NCI-H1436 treated with DMSO at 0.1 percent for 48 hours (cell line): ENCODE measurements at places on chromosomes 16 and 17.

DNA sequence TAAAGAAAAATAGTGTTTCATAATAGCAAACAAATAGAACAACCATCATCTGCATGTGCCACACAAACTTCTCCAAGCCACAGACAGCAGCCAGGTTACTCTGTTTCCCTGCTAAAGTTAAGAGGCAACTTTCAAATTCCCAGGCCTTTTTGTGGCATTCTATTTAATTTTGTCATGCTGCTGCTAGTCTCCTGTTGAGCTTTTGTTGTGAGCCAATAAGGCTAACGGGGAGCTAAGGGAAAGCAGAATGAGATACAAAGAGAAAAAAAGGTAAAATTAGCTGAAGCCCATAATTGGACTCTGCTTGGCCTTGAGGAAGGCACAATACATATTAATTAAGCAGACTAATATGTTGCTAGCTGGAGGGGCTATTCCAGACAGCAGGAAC is 74.7 kb upstream of the GNAO1 start:
- no peak for DNase-seq

DNA sequence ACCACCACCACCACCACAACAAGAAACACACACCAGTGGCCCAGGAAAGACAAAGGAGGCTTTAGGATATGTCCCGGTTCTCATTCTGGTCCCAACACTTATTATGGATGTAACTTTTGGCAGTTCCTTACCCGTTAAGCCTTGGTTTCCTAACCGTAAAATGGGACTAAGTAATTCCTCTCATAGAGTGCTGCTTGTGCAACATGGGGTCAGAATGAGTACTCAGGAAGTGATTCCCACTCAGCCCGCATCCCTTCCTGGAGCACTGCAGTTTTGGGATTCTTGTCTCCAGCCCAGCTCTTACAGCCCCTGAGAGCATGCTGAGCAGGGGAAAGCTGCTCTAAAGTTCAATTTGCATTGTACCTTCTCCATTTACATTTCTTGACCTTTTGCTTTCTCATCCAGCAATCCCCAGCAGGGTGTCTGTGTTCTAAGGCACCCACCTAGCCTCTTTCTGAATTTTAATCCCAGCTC is 262.6 kb downstream of the PRKCA start:
- no peak for DNase-seq

DNA sequence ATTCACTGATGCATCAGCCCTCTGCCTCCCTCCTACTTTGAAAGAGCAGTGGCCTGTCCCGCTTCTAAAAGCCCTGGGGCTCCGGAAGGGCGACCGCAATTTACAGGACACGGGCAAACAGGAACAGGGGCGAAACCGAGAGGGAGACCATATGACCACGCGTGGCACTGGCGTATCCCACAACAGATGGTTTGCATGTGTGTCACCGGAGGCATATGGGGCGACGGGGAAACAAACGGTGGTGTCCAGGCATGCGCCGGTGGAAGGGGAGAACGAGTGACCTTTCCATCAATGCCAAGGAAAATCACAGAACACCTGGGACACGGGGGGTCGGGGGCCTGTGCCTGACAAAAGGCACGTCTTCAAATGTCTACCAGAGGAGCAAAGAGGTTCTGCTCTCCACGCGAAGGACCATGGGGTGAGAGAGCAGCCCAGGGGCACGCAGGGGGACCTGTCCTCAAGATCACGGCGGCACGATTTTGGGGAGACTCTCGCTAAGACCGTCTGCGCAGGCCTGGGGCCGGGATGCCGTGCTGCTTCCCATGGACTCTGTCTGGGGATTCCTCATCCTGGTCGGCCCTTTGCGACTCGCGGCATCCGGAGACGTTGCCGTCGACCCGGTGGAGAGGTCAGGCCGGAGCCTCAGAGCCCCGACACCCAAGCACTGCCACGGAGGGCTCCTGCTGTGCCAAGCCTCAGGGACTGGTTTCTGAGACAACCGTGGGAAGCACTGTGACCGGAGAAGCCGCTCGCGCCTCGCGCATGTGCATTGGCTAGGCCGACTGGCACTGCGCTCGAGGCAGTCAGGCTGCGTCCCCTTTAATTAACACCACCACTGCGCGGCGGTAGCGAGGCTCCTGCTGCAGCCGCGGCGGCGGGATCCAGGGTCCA is 12.8 kb upstream of the KCNJ18 start:
- no peak for DNase-seq

GRCh38 chr17:76789235-76789788 is 51.4 kb downstream of the MFSD11 start:
- no peak for DNase-seq

- no peak for DNase-seq
Observed at GRCh38 chr16:82203198-82203597, 33.2 kb upstream of the MPHOSPH6 start.

GRCh38 chr17:28492352-28493310 is 13.5 kb upstream of the FOXN1 start:
- DNase-seq, result no peak

DNA sequence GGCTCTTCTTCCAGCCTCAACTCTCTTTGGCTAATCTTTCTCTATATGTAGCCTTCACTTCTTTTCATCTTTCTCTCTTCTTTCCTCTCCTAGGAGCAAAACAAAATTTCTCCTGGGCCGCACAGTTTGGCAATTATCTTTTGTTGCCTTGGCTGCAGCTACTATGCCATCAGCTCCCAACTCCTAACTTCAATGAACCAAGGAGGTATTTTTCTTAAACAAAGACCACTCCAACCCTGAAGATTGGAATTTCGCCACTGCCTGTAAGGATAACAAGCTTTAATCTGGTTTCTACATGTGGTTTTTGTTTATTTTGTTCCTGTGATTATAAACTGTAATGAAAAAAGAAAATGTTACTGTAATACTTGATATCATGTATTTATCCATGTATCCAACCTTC is 2.3 kb upstream of the SCPEP1 start:
- no peak for DNase-seq

DNA sequence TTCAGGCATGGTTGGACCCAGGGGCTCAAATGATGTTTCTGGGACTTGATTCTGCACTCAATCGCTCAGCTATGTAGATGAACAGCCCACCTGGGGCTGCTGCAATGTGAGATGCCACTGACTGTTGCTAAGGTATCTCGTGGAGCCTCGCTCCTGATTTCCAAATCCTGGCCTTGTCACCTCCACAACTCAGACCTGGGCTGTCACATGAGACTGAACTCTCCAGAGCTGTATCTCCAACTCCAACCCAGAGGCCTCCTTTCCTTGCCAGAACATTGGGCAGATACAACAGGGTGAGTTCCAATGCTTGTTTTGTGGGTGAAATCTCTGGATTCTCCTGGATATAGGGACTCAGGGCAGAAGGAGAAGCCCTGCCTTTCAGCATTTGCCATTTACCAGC is 79.5 kb downstream of the GNAO1 start:
- no peak for DNase-seq
